GM23248 (cell line): ENCODE measurements at places on chromosomes 3 and 15. TPM values are rescaled to one million over a fixed set of nuclear protein-coding genes. Genes with fewer than 3 reads are reported as not detected.
A peak's percentile ranks its signal among the peaks of the same experiment; 100 is the strongest.

GRCh38 chr3:14237457-14237856 is 58.8 kb downstream of the LSM3 start:
- no peak for DNase-seq

DNA sequence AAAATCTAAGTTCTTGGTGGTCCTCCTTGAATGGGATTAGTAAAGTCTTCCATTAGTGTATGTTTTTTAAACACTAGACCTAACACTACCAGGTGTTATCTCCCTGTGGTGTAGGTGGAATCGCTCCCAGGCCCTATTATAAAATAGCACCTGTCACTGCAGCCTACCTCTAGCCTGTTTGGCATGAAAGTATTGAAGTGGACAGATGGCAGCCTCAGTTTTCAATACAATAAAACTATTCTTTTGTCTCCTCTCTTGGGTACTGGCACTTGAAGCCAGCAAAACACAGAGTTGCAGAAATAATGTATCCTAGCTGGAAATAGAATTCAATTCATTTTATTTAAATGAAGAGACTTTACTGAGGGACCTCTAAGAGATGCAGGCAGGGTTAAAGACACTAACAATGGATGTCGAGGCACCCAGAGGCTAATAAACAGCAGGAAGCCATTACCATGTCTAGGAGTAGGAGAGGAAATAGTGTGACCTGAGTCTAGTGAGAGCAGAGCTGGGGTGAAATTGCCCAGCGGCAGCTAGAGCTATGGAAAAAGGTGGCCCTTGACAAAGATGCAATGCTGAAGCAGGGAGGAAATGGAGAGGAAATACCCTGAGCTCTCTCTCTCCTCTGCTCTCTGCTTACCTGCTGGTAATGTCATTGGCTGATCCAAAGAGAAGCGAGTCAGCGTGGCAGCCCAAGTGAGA is 49.1 kb upstream of the TMEM158 start:
- no peak for DNase-seq

DNA sequence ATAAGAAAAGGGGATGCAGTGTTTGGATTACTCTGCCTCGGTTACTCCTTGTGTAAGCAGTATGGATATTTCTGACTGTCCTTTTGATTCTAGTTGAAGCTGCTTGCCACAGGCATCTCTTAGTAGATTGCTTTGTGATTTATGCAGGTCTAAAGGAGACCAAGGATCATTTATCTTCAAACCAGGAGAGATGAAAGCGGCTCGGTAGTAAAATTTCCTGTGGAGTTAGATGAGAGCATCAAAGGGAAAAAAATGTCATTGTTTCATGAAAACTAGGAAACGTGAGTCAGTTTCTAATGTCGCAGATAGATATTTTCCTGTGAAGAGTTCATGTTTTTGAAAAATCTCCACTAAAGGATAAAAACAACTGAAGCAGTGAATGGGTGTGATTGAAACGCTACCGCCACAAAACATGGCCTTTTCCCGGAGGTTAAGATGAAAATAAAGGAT is 254.0 kb upstream of the TBL1XR1 start:
- peak; percentile 19 for DNase-seq

GRCh38 chr15:52180196-52180835 is 10.9 kb downstream of the GNB5 start:
- peak; percentile 7 for DNase-seq

DNA sequence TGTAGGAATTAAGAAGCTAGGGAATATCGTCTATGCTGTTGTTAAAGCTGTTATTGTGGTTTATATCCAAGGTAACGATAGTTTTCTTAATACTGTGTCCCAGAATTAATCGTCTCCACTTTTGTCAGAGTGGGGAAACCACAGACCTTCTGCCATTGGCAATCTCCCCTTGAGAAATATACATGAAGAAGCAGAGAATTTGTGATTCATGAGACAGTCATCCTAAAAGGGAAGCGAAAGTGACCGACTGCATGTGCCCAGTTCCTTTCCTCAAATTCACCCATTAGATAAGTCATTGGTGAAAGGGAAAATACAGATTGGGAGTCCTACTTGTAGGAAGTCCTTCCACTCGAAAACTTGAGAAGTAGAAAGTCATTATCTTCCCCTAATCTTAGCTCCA is 26.6 kb downstream of the DIPK2A start:
- DNase-seq, result peak; percentile 34

Gene CHST13
- total RNA-seq, result not detected in 2 replicates

DNA sequence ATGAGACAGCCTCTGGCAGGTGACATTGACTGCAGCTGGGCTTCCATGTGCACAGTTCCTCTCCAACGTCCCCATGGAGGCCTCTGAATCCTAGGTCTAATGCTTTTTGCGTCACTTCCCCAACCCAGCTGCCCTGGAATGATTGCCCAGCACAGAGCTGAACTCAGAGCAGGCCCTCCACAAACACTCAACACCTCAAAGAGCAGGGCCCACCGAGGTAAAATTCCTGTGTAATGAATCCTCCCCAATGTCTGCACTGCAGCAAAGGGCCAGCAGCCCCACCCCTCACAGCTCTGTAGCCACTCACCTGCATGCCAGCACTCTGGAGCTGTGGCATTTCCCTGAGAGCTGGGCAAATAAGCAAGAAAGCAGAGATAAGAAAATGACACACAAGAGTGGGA is 42.6 kb upstream of the DUSP7 start:
- peak; percentile 27 for DNase-seq

Gene SCN11A
- total RNA-seq, result not detected in 2 replicates

Gene DNAJA4
- 0.43 and 2.7 TPM in 2 replicates for total RNA-seq

DNA sequence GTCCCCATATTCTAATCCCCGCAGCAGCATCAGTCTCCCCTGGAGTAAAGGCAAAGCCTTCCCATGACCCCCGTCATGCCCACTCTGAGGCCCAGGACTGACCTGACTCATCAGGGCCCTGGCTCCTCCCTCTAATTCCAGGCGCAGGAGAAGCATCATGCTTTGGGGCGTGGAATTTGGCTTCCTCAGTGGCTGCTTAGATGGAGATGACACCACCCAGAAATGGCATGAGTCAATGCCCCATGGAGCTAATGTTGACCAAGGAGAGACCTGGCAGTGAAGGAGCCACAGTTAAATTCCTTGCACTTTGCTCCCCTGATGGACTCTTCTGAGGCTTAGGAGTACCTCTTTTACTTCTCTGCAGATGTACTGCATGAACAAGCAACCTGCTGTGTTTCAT is 204.2 kb upstream of the PROK2 start:
- peak; percentile 93 for DNase-seq

- no peak for DNase-seq
Measured at GRCh38 chr3:51646091-51646490, 25.0 kb upstream of the TEX264 start.

GRCh38 chr15:100520132-100520921 is 8.4 kb downstream of the CERS3 start:
- no peak for DNase-seq

- DNase-seq, result no peak
Measured at GRCh38 chr15:28942571-28942970, 56.8 kb downstream of the APBA2 start.

Gene FEZF2
- not detected in 2 replicates for total RNA-seq

Gene RTP4
- 1.4 and 1.9 TPM in 2 replicates for total RNA-seq

DNA sequence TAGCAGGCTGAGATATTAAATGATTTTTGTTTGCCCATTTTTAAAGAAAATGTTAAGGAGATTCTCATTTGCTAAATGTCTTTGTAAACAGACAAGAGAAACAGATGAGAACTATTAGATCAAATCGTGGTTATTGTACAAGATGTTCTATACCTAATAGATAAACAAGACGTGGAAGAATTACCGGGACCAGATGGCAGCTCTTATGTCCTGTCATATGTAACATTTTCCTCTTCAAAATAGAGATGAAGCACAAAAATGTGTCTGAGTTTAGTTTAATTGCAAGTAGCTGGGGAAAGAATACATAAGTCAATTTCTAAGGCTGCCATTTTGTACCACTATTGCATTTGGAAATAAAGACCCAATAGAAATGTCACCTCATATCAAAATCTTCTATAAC is 553.7 kb downstream of the TUSC7 start:
- DNase-seq, result no peak

DNA sequence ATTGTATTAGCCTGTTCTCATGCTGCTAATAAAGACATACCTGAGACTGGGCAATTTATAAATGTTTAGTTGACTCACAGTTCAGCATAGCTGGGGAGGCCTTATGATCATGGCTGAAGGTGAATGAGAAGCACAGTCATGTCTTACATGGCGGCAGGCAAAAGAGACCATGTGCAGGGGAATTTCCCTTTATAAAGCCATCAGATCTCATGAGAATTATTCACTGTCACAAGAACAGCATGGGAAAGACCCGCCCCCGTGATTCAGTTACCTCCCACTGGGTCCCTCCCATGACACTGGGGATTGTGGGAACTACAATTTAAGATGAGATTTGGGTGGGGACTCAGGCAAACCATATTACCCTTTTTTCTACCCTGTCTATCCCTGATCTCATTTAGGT is 51.5 kb upstream of the MYZAP start:
- DNase-seq, result no peak

DNA sequence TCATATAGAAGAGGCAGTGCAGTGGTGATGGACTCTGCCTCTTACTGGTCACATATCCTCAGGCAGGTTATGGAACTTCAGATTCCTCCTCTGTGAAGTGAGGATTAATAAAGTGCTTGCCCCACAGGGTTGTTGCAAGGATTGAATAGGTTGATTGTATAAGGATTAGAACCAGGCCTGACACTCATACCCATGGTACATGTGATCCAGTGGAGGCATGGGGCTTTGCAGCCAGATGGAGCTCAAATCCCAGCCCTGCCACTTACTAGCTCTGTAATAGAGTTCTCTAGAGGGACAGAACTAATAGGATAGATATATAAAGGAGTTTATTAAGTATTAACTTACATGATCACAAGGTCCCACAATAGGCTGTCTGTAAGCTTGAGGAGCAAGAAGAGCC is 184.6 kb upstream of the EIF1B start:
- DNase-seq, result no peak

DNA sequence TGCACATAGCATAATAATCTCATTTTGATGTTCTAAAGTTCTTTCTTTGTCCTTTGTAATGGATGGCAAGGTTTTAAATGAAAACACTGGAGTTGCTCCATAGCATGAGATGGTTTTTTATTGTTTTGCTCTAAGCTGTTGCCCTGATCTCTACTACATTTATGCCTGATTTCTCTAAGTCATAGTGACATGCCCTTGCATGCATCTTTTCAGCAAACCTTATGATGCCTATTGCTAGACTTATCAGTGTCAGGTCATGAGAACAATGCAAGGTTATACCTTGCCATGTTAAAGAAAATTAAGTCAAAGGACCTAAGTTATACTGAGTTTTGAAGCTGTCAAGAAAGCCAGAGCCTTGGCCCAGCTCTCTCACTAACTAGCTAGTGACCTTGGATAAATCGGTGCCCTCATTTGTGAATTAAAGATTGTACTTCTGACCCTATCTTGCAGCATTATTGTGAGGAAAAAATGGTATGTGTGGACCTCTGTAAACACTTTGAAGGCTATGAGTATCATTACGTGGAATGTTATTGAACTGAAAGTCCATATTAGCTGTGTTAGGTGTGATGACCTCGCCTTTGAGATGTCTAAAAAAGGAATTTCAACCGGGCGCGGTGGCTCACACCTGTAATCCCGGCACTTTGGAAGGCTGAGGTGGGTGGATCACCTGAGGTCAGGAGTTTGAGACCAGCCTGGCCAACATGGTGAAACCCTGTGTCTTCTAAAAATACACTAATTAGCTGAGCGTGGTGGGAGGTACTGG is 256.4 kb upstream of the UBE2E1 start:
- no peak for DNase-seq

- no peak for DNase-seq
Measured at GRCh38 chr3:114809668-114810413, 337.2 kb downstream of the ZBTB20 start.

DNA sequence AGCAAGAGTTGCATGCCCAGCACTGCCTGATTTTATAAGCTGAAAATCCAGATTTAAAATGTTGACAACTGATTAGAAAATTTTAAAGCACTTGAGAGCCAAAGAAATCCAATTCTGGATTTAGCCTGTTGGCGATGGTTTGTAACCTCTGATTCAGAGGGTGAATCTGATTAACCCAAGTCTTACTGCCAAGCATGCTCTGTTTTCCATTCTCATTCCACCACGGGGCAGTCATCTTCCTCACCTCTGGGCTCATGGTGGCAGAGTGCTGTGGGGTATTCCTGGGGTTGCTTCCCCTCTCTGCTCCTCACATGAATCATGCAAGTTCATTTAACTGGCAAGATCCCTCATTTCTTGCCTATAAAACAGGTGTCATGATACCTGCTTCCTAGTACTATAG is 342.2 kb downstream of the EPHB1 start:
- no peak for DNase-seq

GRCh38 chr3:156135921-156136638 is 15.7 kb downstream of the KCNAB1 start:
- DNase-seq, result no peak

- no peak for DNase-seq
Measured at GRCh38 chr3:183711516-183711915, 13.9 kb downstream of the YEATS2 start.

- no peak for DNase-seq
Measured at GRCh38 chr3:16658925-16659793, 53.9 kb upstream of the DAZL start.

DNA sequence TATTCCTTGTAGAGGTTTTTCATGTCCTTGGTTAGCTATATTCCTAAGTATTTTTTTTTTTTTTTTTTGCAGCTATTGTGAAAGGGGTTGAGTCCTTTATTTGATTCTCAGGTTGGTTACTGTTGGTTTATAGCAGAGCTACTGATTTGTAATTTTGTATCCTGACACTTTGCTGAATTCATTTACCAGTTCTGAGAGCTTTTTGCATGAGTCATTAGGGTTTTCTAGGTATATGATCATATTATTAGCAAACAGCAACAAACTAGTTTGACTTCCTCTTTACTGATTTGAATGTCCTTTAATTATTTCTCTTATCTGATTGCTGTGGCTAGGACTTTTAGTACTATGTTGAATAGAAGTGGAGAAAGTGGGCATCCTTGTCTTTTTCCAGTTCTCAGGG is 737.4 kb downstream of the ZNF385D start:
- DNase-seq, result no peak

DNA sequence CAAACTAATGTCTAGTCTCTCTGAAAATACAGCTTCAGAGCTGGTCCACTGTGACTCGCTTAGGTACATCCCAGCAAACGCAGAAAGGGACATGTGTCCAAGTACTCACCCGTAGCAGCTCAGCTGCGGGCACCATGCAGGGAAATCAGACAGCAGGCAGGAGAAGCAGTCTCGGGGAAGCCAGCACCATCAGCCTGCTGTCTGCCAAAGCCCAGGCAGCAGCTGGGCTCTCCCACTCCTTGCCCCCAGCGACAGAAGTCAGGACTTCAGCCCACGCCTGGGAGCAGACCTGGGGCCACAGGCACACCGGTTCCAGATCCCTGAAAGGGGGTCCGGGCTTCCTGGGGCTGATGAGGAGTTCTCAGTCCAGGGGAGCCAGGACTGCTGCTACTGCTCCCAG is 34.9 kb downstream of the SEMA5B start:
- DNase-seq, result peak; percentile 13

Gene P2RY12
- total RNA-seq, result not detected in 2 replicates

- DNase-seq, result no peak
Measured at GRCh38 chr15:57152666-57153539, 223.4 kb upstream of the CGNL1 start.

GRCh38 chr3:151859233-151859673 is 14.2 kb upstream of the SUCNR1 start:
- DNase-seq, result no peak

- DNase-seq, result no peak
Measured at GRCh38 chr3:192747145-192747544, 19.8 kb upstream of the FGF12 start.

Gene RLBP1
- not detected in 2 replicates for total RNA-seq

GRCh38 chr15:66036859-66037258 is 167.6 kb downstream of the RAB11A start:
- no peak for DNase-seq

Gene CFAP100
- total RNA-seq, result not detected in 2 replicates

- no peak for DNase-seq
Measured at GRCh38 chr3:172111163-172111562, 71.8 kb downstream of the FNDC3B start.

Gene IQCF5
- not detected in 2 replicates for total RNA-seq
